ENCODE measurements at places on chromosomes 3 and 15.
A peak's percentile ranks its signal among the peaks of the same experiment; 100 is the strongest.

DNA sequence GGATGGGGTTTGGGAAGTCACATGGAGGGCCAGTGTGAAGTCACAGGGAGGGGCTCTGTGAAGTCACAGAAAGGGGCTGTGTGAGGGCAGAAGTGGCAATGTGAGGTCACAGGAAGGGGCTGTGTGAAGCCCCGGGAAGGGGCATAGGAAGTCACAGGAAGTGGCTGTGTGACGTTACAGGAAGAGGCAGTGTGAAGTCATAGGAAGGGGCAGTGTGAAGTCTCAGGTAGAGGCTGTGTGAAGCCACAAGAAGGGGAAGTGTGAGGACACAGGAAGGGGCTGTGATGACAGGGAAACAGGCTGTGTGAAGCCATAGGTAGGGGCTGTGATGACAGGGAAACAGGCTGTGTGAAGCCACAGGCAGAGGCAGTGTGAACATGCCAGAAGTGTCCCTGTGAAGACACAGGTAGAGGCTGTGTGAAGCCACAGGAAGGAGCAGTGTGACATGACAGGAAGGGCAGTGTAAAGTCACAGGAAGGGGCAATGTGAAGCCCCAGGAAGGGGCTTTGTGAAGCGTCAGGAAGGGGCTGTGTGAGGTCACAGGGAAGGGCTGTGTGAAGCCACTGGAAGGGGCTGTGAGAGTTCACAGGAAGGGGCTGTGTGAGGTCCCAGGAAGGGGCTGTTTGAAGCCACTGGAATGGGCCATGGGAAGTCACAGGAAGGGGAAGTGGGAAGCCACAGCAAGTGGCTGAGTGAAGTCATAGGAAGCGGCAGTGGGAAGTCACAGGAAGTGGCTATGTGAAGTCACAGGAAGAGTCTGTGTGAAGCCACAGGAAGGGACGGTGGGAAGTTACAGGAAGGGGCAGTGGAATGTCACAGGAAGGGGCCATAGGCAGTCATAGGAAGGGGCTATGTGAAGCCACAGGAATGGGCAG, 37.1 kb downstream of the GASK1A start:
- peak; percentile 24 for DNase-seq

GRCh38 chr3:58152225-58153015, 58.4 kb downstream of the DNASE1L3 start:
- no peak for DNase-seq

- DNase-seq: no peak
Measured at GRCh38 chr3:186775999-186776398, 7.4 kb upstream of the EIF4A2 start.

- no peak for DNase-seq
Measured at GRCh38 chr3:107674371-107674770, 151.6 kb downstream of the BBX start.

- no peak for DNase-seq
Measured at GRCh38 chr15:31556494-31557150, 230.0 kb downstream of the KLF13 start.

DNA sequence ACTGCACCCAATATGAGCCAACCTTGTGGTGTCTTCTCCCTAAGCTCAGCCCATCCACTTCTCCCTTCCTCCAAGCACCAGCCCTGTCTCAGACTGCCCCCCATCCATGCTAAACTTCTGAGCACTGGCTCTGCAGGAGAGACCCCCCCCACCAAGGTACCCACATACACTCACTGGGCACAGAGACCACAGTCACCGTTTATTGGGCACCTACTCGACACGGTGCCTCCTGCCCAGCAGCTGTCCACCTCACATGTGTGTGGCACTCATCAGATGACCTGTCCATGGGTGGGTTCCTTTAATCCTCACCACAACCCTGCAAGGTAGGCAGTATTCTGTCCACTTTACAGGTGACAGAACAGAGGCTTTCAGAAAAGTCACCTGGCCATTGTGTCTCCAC, 22.3 kb upstream of the SFMBT1 start:
- DNase-seq: no peak

GRCh38 chr3:155131104-155131503, 51.0 kb downstream of the MME start:
- DNase-seq: no peak

All from natural killer cell (primary cell).